Cortex of kidney (tissue), 1 donor: ENCODE measurements at places on chromosomes 6 and 20.

DNA sequence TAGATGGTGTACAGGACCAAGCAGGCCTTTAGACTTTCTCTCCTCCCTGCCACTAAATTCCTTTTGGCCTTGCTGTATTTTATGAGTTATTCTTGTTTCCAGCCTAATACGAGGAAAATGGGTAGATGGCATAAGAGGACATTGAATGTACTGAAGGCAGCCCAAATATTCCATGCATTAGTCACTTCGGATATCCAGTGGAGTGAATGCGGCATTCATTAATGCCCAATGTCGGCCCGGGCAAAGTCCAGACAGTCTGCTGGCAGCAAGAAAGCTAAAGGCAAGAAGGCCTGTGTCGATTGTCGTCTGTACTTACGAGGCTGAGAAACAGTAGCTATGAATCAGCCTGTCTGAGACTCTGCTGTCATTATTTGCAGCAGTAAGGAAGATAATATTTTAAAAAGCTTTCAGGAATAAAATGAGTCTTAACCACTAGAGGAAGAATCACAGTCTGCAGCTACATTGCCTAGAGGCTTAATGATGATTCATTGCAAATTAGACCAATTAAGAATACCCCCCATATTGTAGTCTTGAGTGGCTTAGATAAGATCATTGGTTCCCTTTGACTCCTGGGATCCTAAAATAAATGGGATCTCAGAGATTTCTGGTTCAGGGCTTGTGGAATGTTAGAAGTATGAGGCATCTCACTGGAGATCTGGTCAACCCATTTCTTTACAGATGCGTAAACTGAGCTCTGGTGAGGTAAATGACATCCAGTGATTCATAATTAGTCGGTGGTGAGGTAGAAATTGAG is 534.1 kb upstream of the JAG1 start:
- no peak for DNase-seq

DNA sequence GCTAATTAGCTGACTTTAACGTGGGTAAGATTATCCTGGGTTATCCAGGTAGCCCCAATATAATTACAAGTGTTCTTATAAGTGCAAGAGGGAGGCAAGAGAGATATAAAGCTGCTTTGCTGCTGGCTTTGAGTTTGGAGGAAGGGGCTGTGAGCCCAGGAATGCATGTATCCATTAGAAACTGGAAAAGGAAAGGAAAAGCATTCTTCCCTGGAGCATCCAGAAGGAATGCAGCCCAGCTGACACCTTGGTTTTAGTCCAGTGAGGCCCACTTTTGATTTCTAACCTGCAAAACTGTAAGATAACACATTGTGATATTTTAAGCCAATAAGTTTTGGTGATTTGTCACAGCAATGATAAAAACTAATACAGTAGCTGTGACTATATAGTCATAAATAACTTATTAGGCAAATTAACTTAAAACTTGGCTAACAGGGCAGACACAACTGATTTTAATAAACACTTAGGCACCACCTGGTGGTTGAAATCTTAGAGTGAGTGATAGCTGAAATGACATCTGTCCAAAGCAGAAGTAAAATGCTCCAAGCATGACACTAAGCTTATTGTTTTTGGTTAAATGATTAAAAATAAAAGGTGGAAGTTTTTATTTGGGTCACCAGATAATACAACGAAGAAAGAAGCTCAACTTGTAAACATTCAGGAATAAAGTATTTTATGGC is 35.6 kb downstream of the ADGRF4 start:
- no peak for DNase-seq

- DNase-seq, result no peak
Measured at GRCh38 chr6:5135788-5136376, 50.7 kb downstream of the PPP1R3G start.

DNA sequence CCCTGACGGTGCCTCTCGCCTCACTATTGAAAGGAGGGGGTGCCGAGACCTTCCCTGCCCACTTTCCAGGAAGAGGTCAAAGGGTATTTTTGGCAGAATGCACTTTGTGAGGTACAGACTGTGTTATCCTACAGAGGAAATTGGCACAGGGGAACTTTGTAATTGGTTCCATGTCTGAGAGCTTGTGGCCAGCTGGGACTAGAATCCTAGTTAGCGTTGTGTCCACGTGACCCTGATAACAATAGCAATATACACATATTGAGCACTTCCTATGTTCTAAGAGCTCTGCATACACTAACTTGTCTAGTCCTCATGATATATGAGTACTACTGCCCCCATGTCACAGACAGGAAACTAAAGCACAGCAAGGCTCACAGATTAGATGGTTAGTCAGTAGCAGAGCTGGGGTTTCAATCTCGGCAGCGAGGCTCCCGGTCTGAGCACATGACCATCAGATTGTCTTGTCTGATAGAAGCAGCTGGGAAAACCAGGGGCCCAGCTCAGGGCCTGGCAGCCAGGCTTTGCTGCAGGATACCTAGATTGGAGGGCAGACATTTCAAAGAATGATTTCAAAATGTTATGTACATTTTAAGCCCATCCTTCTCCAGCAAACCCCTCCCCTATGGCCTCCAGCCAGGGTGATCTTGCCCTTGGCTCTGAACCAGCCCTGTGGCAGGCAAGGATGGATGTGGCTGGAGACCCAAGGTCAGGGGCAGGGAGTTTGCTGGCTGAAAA is 1.4 kb downstream of the MAPK13 start:
- DNase-seq, result no peak

- no peak for DNase-seq
Measured at GRCh38 chr20:45419188-45420091, 3.5 kb downstream of the PIGT start.

DNA sequence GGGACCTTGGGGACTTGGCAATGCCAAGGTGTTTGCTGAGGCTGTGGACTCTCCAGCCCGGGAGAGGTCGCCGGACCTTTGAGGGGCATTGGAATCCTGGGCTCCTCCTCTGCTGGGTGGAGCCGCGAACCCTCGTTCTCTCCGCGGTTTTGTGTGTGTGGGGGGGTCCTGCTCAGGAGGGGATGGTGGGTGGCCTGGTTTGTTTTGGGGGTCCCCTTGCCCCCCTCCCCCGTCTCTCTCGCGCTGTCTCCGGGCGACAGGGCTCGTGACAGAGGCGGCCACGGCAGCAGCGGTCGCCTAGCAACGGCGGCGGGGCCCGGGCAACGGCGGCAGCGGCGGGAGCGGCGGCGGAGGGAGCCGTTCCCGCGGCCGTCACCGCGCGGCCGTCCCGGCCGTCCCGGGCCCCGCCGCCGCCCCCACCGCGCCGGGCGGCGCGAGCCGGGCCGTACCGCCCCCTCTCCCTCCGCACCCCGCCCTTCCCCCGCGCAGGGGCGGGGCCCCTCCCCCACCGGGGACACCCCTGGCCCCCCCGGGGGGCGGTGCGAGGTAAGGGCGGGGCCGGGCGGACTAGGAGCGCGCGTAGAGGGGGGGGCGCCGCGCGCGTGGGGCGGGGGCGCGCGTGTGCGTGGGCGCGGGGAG is 7.8 kb downstream of the SYNGAP1 start:
- no peak for DNase-seq

- DNase-seq, result no peak
Measured at GRCh38 chr20:31903627-31904386, 33.4 kb downstream of the TTLL9 start.

- no peak for DNase-seq
Measured at GRCh38 chr6:29810371-29810770, 17.3 kb upstream of the HLA-G start.

- no peak for DNase-seq
Measured at GRCh38 chr6:57026001-57026400, 20.5 kb upstream of the KIAA1586 start.

- DNase-seq, result no peak
Measured at GRCh38 chr6:134853111-134854055, 96.5 kb downstream of the ALDH8A1 start.

DNA sequence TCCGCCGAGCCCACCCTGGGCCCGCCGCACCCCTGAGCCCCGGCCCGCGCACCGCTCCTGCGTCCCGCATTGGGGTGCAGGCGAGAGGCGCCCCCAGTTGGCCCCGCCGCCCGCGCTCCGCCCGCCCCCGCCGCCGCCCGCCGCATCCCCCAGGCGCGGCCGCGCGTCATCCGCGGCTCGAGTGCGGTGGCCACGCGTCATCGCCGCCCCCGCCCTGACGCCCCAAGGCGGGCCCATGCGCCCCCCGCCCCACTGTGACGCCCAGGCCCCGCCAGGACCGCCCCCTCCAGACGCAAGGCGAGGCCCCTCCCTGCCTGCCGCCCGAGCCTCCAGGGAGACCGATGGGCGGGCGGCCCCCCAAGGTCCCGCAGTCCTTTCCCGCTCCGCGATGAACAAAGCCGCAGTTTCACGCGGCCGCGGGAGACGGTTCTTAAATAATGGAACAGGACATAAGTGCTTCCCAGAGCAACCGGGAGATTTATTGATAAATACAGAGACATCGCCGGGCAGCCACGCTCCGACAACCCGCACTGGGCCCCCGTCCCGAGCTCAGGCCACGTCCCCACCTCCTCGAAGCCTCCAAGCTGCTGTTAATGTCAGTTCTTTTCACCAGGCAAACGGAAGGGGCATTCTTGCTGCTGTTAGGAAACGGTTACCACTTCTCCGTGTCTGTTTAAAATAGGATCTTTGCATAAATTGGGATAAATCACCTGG is at the start of gene ANKRD60:
ANKRD60 (minus strand) TSS at position 170 of the 714 bp plus-strand sequence; CDS start at position 170, 0 bp downstream.
- DNase-seq, result no peak

GRCh38 chr6:42017021-42017643 is 33.2 kb upstream of the TAF8 start:
- DNase-seq, result no peak

- DNase-seq, result no peak
Measured at GRCh38 chr6:166588691-166589336, 2.3 kb upstream of the RAMACL start.
